ENCODE measurements at places on chromosomes 2 and 18.

GRCh38 chr2:60550178-60550983 lies 3.1 kb downstream of the BCL11A start:
- DNase-seq: no peak

GRCh38 chr2:12778811-12779579 lies 62.3 kb downstream of the TRIB2 start:
- no peak for DNase-seq

DNA sequence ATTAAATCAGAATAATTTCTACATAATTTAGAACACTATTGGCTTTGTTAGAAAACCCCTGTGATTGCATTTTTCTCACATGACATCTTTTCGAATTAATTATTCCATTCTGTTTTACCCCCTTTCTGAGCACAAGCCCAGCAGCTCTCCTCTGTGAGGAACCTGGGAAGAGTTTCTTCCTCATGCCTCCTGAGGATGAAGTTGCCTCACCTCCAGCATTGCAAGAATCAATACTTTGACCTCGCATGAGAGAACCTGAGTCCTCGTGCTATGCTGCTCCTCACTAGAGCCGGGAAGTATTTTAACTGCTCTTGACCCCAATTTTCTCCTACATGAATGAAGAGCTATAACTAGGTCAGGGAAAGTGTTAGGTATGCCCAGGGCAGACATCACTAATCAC lies 77.1 kb upstream of the RAPH1 start:
- DNase-seq: no peak

- DNase-seq: no peak
Observed at GRCh38 chr2:201093573-201093972, 21.8 kb downstream of the NDUFB3 start.

- DNase-seq: no peak
Observed at GRCh38 chr18:47716632-47717185, 213.8 kb downstream of the SMAD2 start.

DNA sequence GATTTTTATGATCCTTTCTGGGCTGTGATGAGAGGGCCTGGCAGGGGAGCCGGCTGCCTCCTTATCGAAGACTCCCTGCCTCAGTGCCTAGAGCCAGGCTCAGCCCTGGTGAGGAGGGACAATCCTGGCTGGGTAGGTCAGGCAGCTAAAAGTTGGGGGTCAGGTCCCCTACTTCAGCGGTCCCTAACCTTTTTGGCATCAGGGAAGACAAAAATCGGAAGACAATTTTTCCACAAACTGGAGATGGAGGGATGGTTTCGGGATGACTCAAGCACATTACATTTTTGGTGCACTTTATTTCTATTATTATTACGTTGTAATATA lies 53.1 kb downstream of the HS1BP3 start:
- no peak for DNase-seq

DNA sequence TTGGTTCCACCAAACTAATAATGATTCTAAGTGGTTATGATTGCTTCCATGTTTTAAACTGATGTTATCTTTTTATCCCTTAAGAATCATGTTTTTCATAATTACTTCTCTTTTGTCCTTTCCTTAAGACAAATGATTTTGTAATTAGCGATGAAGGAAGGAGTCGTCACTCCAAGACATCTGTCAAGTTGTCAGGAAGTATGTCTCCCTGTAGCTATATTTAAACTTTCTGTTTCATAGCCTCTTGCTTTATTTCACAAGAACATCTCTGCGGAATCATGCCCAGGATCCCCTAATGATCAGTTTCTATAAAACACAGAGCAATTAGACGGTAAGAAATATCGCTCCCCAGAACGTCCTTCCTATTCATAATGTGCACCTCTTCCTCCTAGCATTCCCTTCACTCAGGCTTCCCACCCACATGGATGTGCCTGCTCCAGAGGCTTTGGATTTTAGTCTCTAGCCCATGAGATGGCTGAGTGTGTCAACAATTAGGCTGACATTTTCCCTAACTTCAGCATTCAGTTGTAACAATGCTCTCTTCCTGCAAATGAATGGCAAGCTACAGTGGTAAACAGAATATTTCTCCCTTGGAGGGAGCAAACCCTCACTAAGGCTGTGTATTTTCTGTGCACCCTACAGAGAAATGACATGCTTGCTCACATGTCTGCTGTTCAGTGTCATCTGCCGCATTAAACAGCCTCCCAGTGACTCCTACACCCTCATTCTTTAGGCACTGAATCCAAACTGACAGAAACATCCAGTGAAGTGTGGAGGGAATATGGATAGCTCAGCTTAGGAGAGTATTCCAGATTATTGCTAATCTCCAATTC lies 879.6 kb upstream of the CELF4 start:
- DNase-seq: no peak

GRCh38 chr2:54258166-54258565 lies 2.1 kb upstream of the TSPYL6 start:
- DNase-seq: no peak

GRCh38 chr2:230666885-230667712 lies 45.5 kb upstream of the CAB39 start:
- DNase-seq: no peak

DNA sequence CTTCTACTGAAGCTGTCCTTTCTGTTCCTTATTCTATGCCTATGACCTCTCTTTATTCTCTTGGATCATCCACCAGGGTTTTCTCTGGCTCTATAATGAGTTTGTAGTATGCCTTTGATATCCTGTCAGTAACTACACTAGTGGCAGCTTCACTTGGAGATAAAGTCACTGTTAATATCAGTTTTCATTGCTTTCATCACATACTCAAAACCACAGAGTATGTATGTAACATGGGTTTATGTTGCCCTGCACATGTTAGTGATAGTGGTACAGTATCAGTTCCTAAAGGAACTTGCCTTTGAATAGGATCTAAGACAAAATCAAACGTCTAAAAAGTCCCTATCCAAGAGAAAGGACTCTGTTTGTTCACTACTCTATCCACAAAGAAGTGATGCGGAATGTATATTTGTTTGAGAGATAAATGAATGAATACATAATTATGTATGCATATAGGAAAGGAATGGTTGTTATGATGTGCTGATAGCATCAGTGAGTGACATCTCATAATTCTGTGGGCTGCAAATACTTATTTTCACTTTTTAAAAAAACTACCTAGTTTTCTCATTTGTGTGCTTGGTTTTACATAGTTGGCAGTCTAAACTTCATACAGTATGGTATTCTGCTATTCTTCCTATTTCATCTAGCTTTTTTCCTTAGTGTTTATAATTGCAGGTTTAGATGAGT lies 45.1 kb downstream of the TET3 start:
- no peak for DNase-seq

DNA sequence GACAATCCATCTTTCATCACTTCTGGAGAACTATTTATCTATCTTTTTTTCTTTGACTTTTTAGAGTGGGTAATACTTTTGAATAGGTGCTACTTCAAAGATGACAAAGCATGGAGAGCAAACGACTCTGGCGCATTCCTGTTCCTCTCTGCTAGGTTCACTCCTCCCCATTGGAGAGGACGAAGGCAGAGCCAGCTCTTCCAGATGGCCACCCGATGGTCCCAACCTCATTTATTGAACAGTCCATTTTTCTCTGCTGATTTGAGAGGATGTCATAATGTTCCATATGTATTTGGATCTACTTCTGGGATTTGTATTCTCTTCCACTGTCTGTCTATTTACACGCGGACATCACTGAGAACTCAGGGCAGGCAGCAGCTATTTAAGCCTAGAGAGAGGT lies 284.3 kb upstream of the CXCR4 start:
- DNase-seq: no peak

DNA sequence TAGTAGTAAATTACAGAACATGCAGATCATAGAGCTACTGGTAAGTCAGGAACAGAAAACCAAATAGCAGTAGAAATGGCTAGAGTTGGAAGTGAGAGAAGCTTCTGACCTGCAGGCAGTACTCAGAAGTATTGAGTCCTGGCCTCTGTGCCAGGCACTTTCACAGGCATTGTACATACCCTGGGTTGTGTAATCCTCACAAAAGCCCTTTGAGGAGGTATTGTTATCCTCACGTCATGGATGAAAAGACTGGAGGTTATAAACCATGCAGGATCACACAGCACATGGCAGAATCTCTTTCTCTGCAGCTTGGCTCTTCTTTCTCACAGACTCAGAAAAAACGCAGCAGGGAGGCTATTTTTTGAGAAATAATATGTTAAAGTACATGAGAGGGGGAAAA lies 789.3 kb upstream of the FAM98A start:
- no peak for DNase-seq

DNA sequence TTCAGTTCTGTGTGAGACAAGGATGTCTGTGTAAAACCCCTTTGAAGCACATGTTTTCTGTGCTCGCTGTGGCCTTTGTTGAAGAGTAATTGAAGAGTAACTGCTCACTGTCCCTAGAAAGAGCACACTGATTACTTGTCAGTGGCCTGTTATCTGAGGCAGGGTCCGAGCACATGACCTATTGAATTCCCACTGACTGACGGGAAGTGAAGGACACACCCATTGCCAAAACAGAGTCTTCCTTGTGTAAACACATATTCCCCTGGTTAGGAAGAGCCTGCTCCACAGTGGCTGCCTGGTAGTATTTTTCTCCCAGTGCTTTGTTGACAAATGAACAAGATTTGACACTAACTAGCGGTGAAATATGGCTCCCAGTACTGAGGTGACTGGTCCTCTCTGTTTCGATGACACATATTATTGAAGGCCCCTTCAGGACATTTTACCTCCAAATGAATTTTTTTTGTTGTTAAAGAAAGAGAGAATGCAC lies 148.5 kb upstream of the GYPC start:
- no peak for DNase-seq

DNA sequence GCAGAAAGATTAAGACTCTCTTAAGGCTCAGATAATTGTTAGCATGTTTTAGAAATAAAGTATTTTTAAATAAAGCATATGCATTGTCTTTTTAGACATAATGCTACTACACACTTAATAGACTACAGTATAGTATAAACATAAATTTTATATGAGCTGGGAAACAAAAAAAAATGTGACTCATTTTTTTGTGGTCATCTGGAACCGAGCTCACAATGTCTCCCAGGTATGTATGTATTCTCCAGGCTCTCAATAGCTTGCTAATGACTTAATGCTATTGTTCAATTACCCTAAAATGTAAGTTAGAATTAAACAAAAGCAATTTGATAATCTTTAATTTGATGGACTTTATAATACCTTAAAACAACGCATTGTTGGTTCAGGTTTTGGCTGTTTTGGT lies 167.2 kb downstream of the NUP35 start:
- DNase-seq: no peak

DNA sequence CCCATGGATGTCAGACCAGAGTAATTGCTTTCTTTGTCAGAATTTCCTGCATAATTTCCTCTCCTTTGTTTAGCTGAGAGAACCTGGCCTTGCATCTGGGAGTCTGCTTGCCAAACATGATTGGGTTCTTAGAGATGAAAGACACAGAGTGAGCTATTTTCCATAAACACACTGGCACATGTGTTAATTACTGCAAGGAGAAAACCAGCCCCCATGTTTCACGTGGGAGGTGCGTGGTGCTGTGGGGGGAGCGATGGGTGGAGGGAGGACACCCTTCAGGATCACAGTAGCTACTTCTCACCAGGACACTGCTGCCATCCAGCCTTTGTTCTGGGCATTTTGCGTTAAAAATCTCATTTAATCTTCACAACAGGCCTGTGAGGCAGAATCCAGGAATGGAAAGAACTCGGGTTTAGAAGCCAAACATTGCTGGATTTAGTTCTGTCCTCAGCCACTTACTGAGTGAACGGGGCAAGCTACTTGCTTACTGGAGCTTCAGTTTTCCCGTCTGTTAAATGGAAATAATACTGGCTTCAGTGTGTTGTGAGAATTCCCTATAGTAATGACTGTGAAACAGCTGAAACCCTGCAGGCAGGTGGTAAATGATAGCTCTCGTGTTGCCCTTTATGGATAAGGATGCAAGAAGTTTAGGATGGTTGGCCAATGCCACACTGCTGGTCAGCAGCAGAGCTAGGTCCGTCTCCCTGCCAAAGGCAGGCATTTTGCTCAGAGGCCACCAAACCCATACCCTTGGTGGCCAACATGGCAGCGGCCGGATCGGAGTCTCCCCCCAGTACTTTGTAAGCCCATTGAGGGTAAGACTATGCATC lies 100.1 kb upstream of the ASAP2 start:
- DNase-seq: no peak

GRCh38 chr2:109218792-109219126 lies 89.8 kb downstream of the SH3RF3 start:
- no peak for DNase-seq

GRCh38 chr2:233247744-233248143 lies 3.7 kb upstream of the ATG16L1 start:
- DNase-seq: no peak

DNA sequence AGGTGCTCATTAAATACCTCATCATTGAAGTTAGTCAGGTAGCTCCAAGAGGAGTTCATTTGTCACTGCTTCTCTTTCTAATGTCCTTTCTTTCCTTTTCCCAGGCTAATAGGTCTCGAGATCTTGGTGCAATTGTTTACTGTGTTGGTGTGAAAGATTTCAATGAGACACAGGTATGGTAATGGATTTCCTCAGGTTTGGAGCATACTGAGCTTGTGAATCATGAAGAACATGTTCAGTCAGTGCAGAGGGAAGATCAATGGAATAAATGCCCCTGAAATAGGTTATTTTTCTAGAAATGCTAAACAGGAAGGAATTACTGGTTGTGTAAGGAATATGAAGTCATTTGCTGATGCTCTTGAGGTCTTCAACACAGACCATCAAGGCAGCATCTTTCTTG lies 62.5 kb downstream of the ANTXR1 start:
- no peak for DNase-seq

DNA sequence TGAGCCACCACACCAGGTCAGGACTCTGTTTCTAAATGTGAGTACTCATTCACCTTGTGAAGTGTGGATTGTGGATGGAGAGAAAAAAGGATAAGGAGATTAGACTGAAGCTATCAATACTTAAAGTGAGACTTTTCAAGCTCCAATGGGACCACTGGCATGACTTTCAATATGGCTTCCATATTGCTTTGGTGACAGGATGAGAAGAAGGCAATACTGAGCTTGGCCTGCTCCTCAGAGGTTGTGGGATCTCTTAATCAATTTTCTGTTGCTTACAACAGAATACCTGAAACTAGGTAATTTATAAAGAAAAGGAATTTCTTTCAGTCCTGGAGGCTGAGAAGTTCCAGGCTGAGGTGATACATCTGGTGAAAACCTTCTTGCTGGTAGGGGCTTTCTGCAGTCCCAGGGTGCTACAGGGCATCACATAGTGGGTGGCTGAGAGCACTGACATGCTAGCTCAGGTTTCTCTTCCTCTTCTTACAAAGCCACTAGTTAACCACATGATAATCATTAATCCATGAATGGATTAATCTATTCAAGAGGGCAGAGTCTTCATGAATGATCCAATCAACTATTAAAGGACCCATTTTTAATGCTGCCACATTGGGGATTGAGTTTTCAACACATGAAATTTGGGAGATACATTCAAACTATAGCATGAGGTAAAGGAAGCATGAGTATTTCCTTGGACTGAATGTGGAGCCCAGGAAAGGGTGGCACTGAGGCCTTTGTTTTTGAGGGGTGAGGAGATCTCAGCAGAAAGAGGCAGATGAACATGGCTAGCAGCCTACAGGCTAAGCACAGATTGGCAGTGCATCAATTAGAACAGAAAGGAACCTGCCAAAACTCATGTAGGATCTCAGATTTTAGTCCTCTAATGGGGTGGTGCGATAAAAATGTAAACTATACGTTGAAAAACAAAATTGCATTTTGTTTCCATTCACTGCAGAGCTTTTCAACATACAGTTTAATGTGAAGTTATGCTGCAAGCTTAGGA lies 274.5 kb downstream of the PIK3C3 start:
- no peak for DNase-seq

GRCh38 chr2:224033601-224034000 lies 5.5 kb downstream of the SERPINE2 start:
- DNase-seq: no peak

GRCh38 chr18:32549248-32550110 lies 78.8 kb upstream of the GAREM1 start:
- DNase-seq: no peak

GRCh38 chr2:212686285-212686895 lies 147.8 kb upstream of the ERBB4 start:
- no peak for DNase-seq

Measured in BJ (cell line).